ENCODE measurements at places on chromosomes 2 and 18.

DNA sequence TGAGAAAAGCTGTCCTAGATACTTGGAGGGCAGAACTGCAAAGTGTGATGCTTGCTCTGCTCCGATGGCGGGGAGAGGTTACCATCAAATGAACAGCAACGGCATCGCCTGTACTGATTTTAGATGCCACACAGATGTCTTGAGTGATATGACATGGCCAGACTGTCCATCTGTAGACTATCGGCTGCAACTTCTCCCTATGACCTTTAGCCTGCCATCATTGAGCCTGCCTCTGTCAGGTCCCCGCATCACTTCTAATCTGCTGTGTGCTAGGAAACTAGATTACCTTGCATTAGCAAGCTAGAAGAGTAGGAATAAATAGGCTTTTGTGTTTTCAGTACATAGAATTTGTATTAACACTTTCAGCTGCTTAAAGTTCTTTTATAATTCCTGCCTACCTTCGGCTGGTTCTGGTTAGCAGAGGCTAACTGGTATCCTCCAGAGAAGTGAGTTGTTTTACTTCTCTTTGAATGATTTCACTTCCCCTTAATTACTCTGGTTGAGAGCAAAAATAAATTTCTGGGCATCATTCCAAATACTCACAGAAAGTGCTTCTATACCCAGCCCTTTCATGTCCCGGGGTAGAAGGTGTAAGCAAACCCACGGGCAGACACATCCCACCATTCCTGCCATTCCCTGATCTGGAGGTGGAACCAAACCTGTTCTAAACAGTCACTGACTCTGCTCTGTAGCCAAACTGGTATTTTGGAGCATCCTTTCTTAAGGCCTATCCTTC, 24.0 kb downstream of the GAREM2 start:
- no peak for DNase-seq

GRCh38 chr2:107615039-107615438, 211.7 kb upstream of the RGPD4 start:
- DNase-seq = no peak

- no peak for DNase-seq
These were observed 280.9 kb upstream of the SIX2 start for GRCh38 chr2:45289997-45290709.

DNA sequence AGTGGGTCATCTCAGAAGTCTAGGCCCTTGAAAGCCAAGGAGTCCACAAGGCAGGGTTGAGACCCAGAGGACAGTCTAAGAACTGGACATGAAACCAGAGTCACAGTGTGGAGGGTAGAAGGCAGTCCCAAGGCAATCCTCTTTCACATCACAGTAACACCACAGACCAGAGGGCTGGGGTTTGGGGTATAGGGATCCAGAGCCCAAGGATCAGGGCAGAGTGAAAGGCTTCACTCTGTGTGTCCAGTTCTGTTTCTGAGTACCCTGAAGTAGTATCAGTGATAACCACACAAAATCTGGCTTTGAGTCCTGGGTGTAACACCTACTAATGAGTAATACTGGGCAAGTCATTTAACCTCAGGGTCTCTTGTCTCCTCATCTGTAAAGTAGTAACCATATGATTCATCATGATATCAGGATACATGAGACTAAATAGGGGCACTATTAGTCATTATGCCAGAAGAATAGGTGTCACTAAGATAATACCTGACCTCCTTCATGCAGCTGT, 91.0 kb downstream of the ICA1L start:
- no peak for DNase-seq

DNA sequence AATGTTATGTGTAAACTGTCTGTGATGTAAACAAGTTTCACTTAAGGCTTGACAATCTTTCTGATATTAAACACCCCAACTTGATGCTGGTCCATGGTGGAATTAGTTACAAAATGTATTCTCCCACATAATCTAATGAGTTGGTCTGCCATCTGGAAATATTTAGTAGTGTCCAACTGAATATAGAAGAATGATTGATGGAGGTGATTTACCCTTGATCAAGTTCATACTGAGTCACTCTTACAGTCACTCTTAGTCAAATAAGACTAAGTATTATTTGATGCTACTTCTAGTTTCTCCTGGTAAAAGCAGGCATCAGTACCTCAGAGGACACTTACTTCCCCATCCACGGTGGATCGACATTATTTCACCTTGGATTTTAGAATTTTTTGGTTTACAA, 198.1 kb downstream of the SATB2 start:
- DNase-seq = no peak

DNA sequence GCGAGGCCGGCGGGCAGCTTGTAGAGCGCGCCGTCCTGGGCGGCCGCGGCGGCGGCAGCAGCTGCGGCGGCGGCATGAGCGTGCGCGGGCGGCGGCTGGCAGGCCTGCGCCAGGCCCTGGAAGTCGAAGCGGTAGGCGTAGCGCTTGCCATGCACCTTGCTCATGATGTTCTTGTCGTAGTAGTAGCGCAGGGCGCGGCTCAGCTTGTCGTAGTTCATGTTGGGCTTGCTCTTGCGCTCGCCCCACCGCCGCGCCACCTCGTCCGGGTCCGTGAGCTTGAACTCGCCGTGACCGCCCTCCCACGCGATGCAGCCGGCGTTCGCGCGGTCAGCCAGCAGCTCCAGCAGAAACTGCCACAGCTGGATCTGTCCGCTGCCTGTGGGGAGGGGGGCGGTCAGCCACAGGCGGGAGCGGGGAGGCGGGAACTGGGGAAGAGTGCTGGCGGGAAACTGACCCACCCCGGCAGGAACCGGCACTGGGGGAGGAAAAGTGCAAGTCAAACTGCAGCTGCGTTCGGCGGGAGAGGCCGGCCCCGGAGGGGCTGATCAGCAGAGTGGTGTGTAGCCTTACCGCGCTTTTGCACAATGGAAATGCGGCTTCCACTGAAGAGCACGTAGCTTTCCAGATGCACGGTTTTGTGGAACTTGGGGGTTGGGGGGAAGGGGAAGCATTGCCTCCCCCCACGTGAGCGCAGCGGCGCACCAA, 3.0 kb downstream of the FEV start:
- DNase-seq = no peak

GRCh38 chr2:101948625-101949155, 43.1 kb upstream of the IL1R2 start:
- DNase-seq = no peak

DNA sequence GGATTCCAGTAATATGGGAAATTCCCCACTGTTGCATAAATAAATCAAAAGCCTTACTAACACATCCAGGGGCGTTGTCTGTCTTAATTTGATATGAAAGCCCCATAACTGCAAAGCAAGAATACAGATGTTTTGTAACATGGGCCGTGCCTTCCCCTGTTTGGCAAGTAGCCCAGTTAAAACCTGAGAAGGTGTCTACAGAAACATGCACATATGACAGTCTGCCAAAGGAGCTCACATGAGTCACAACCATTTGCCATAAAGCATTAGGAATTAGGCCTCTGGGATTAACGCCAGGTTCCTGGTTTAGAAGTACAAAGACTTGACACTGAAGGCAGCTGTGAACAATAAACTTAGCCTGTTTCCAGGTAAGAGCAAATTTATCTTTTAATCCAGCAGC, 43.1 kb upstream of the LONRF2 start:
- no peak for DNase-seq

DNA sequence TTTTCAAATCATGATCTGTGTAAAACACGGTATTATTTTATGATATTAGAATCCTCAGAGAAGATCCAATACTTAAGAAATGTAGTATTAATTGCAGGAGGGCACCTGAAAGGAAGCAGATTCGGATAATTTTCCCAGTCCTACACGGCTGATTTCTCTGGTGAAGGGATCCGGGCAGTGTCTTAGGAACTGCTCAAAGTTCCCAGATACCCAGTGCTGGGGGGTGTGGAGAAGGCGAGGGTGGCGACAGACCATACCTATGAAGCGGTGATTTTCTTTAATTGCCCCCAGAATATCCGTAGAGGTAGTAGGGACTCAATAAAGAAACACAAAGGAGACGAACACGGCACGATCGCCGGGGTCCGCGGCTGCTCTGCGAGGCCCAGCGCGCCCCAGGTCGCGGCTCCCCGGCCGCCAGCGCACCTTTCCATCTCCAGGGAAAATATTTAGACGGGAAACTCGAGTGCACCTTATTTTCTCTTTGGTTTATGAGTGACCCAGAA, 1.4 kb upstream of the SOX11 start:
- DNase-seq = no peak

- DNase-seq = no peak
These were observed 47.8 kb downstream of the CFAP36 start for GRCh38 chr2:55567298-55567697.

DNA sequence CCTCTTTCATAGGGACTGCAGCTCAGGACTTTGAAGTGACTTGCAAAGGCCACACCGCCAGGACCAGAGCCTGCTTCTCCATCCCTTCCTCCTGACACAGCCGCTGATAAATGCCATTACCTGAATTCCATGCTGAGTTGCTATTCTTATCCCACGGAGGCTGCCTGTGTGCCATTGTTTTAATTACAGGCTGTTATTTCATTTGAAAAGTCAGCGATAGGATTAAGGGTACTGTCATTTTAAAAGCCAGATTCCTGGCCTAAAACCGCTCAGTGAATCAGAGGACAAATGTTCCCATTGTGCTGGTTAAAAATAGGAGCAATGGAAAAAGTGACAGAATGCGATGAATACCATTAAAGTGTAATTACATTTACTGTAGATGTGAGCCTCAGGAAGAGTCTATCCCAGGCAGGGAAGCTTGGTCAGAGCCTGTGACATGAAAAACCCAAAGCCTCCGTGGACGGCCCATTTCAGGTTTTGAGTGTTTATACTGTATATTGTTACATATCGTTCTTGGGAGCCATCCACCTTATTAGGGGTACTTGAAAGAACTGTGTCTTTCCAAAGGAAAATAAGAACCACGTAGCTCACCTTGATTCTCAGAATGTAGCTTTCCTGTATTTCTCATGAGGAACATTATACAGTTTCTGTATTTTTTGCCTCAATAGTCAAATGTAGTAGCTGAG, 41.3 kb downstream of the PDCL3 start:
- no peak for DNase-seq

DNA sequence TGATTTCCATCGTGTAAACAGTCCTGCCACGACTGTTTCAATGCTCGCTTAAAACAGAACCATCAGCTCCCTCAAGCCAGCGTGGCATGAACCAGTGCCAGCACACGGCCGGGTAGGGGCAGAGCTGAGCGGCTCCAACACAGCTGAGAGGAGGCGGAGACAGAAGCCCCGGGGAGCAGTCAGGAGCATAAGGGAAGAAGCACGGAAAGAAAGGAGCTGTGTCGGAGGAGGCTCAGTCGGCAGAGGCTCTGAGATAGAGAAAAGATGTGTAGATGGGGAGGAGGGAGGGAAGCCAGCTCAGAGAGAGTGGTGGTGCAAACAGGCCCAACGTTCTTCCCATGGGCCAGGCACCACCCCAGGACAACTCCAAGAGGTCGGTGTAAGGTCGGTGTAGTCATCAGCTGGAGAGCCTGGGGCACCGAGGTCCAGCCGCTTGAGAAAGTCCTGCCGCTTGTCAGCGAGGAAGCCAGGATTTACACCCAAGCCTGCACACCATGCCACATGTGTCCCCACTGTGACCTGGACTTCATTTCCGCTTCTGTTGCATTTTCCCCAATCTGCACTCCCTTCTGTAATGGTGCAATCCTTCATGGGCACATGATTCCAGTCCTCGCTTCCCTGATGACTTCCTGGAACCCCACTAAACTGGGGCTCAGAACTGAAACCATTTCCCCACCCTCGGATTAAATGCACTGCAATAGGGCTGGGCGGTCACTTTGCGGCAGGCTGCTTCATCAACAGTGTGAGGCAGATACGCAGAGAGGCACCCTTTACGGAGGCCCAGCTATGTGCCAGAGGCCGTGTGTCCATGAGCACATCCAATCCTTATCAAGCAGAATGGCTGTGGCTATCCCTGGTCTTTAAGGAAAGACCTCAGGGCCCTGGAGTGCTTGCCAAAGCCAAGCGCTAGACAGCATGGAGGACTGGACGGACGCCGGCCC, 43.5 kb downstream of the CYP27C1 start:
- DNase-seq = no peak

DNA sequence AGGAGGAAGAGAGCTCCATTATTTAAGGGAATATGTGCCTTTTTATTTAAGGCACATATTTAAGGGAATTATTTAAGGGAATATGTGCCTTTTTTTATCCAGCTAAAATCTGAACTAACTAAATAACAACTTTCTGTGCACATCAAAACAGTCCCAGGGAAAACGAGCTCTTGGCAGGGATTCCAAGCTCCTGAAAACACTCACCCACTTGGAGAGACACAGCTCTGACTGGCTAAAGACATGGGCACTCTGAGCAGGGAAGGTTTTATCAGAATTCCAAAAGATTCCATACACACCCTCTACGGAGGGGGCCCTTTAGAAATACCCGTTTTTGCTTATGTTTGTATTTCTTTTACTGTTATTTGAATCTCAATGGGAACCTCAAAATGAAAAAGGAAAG, 181.0 kb downstream of the ZNF516 start:
- no peak for DNase-seq

DNA sequence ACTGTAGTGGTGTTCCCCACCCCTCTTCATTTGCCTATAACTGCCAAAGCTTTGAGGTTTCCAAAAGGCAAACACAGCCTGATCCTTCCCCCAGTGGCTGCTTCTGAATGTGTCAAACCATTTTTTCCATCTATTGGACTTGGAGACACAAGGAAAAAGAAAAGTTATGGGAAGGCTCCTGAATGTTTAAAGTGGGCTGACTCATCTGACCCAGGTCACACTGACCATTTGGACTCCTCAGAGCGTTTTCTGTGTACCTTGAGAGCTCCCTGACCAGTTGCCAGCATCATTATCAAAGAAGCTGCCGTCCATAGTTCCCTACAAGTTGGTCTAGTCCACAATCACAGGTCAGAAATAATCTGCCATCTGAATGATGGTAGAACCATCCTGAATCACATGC, 123.4 kb upstream of the COL3A1 start:
- DNase-seq = no peak

GRCh38 chr18:21163647-21164547, 52.3 kb upstream of the ROCK1 start:
- no peak for DNase-seq

GRCh38 chr2:108993095-108993937, 4.3 kb upstream of the EDAR start:
- DNase-seq = no peak

- DNase-seq = no peak
These were observed 31.1 kb downstream of the GBX2 start for GRCh38 chr2:236137066-236137465.

- DNase-seq = no peak
These were observed 72.8 kb downstream of the TCF4 start for GRCh38 chr18:55515214-55515613.

All from CMK (cell line).